ENCODE measurements at places on chromosomes 11 and 22. TPM values are rescaled to one million over a fixed set of nuclear protein-coding genes. Genes with fewer than 3 reads are reported as not detected.

Gene KCNJ11
- polyA plus RNA-seq: 3.7 TPM

Gene PTPRCAP
- polyA plus RNA-seq: 34.6 TPM

Gene SLC22A12
- polyA plus RNA-seq: 0.16 TPM

Gene CCDC134
- 4.9 TPM for polyA plus RNA-seq

Gene CCDC86
- 19.1 TPM for polyA plus RNA-seq

Gene OR10D3
- not detected for polyA plus RNA-seq

All from small intestine (tissue), 16 donors.